ENCODE measurements at places on chromosomes 7 and 10. TPM values are rescaled to one million over a fixed set of nuclear protein-coding genes. Genes with fewer than 3 reads are reported as not detected.

DNA sequence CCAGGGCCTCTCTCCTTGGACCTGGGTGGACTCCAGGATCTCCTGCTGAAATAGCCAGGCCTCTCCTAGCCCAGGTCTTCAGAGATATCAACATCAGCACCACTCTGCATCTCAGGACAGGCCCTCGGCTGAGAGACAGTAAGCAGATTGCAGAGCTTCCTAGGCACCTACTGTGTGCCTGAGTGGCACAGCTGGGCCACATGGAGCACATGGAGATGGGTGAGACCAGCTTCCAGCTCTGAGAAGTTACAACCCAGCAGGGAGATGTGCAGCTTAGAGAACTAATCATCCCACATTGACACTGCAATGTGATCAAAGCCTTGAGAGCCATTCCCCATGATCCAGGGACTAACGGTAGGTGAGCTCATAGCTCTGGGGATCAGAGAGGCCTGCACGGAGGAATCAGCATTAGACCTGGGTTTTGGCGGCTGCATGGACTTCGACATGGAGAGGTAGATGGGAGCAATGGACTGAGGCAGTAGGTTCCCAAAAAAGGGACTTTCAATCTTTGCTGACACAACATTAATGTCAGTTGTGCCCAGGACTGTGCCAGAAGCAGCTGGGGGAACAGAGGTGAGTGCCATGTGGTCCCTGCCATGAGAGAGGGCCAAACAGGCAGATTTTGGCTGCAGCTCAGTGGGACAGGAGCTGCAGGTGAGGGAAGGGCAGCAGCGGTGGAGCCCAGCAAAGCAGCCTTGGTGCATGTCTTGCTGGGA lies 76.0 kb upstream of the LEP start:
- DNase-seq: no peak

- no peak for DNase-seq
Observed at GRCh38 chr7:85184599-85185423, 2.0 kb downstream of the SEMA3D start.

DNA sequence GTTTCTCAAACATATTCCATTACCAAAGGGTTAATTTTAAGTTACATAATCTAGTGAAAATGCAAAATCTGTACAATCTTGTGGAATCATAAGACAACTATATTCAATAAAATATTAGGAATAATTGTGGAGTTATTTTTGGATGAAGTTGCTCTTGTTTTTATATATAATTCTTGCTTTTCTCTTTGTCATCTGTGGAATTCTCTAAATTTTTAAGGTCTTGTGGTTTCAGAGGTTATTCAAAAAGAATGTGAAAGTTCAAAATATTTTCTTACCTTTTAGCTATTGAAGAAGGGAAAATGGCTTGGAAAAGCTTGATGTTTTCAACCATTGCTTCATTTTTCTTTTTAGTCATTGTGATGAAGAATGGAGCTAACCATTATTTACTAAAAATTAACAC lies 552.1 kb downstream of the TFEC start:
- DNase-seq: no peak

DNA sequence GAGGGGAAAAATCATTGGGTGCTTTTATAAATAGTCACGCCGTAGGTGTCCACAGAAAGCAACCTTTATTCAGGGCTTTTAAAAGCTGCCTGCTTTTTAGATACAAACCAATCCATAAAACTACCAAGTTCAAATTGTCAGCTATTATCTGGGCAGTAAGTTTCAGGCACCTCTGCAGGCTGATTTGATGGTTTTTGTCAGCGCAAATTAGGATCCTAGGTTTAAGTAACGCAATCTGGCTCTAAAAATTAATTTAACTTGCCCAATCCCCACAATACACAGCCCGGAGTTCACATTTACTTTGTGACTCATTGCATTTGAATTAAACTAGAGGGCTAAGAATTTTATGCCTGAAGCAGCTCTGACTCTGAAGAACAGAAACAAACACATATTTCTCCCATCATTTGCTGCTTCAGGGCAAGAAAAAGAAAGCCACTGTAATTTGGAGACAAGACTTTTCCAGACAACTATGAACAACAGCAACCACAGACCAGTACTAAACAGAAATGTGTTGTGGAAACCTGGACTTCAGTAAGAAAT lies 43.3 kb downstream of the NRP1 start:
- no peak for DNase-seq

DNA sequence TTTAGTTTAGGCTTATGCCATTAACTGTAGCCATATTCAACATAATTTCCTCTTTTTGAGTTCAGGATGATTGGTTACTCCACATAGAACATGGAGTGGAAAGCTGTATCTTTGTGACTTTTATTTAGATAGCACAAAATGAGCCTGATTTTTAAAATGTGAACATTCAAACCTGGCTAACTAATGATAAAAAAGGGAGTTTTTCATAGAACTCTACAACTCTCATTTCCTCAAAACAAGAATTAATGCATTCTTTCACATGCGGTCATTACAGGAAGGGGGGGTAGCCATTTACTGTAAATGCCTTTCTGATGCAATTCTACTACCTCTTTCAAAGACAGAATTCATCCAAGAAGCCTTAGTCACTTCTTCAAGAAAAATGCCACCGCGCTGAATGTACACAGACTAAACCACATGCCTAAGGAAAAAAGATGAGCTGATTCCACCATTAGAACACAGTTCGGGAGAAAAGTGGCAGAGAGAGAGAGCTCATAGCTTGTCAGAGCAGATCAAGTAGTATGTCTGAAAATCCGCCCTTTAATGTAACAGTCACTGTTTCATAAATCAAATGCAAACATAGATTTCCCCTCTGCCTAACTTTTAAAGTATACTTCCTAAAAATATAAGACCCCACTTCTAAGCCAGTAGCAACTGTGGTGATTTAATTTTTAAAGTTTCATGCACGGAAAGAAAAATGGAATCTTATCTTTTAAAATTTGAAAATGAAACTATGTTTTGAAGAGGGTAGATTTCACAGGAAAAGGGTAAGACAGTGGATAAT lies 226.4 kb upstream of the KLF14 start:
- peak; percentile 86 for DNase-seq

- DNase-seq: no peak
Observed at GRCh38 chr10:44178856-44179255, 206.0 kb downstream of the CXCL12 start.

DNA sequence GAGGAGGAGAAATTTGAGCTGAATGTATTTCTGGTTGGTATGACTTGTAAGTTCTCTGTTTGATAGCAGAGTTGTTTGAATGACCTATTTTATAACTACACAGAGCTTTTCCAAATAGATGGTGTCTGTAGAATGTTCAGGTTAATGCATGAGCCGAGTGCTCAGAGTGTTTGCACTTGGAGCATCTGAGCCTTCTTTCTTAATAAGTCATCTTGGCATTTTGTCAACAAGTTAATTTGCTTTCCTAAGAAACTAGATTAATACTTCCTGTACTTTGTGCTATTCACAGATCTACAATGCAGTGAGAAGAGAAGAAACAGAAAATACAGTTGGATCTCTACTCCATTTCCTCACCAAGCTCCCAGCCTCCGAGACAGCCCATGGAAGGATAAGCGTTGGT lies 138.2 kb downstream of the PLCE1 start:
- DNase-seq: no peak

DNA sequence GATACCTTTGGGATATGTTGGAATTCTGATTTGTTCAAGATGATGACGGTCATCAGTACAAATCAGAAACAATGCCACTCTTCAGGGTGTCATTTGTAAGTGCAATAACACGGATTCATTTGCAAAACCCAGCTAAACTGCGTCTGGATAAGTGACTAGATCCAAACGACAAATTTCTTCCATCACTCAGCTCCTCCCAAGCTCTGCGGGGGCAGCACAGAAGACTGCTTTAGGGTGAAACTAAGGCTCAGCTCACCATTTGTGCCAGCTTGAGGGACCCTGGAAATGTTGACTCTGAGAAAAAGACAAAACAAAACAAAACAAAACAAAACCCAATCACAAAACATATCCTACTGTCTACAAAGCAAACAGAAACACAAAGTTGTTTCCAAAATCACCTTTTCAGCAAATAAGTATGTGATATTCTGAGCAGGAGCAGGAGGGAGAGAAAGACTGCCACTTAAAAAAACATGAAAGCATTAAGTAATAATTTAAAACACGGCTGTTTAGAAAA lies 8.0 kb downstream of the EVX1 start:
- DNase-seq: no peak

GRCh38 chr7:93757426-93757825 lies 133.1 kb downstream of the TFPI2 start:
- no peak for DNase-seq

- peak; percentile 41 for DNase-seq
Observed at GRCh38 chr7:80428161-80429054, 83.5 kb downstream of the GNAT3 start.

DNA sequence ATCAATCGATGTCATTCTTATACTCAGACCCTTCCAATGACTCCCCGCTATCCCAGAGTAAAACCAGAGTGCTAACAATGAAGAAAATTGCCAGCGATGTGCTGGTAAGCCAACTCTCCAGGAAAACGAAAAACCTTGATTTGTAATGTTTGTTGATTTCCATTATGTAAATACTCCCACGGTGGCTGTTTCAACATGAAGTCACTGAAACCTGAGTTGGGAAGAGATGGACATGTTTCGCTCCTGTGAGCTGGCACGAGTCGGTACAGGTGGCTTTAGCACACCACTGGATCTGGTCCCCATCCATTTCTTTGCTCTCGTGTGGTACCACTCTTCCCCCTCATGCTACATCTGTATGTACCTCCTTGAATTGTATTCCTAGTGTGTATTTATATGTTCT lies 52.9 kb downstream of the AP3M1 start:
- no peak for DNase-seq

DNA sequence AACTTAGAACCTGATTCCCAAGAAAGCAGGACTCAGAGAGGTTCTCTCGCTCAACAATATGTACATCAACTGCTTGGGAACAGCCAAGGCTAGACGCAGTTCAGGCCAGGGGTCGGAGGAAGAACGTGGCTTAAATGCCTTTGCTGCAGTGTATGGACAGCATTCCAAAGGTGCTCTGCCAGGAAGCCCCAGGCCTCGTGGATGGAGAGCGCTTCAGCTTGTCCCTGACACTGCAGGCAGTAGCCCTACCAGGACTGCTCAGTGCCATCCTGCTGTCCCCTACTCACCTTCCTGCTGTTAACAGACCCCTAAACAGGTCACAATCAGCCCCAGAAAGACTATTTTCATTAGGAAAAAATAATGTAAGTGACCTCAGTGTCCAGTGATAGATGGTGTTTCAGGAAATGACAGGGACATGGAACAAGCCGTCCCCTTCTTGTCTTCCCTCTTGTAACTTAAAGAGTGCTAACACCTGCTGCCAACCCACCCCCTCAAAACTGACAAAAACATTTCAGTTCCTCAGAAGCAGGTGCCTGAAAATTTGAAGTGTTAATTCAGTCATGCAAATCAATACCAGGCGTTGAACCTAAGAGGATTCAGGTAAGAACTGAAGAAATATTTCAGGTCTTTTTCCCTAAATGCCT lies 16.5 kb downstream of the CREB3L2 start:
- DNase-seq: no peak

DNA sequence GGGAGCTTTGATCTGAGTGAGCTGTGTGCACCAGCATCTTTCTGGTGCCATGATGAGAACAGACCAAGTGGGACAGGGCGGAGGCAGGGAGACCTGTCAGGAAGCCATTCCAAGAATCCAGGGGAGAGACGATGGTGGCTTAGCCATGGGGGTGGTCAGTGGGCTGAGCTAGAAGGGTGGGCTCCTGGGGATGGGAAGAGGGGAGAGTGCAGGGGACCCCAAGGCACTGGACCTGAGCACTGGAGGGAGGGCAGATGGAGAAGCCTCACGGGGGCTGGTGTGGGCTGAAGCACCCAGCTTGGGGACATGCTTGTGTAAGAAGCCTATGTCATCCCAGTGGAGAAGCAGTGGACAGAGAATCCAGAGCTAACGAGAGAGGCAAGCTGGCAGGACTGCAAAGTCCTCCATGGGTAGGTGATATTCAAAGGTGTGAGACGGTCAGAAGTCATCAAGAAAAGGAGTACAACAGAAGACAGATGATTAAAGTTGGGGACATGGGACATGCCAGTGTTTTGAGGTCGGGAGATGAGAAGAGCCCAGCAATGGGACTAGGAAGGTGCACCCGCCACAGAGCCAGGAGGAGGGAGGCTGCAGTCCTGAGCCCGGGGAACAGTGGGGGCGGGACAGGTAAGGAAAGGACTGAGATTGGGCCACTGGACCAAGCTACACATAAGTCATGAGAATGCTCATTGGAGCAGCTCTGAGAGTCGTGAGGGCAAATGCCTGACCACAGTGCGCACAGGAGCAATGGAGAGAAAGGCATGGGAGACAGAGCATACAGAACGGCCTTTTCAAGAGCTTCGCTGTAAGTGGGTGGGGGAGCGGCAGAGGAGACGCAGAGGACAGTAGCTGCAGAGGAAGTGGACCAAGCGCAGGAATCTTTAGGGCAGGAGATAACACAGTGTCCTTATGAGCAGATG lies 72.0 kb downstream of the GRID1 start:
- DNase-seq: no peak

DNA sequence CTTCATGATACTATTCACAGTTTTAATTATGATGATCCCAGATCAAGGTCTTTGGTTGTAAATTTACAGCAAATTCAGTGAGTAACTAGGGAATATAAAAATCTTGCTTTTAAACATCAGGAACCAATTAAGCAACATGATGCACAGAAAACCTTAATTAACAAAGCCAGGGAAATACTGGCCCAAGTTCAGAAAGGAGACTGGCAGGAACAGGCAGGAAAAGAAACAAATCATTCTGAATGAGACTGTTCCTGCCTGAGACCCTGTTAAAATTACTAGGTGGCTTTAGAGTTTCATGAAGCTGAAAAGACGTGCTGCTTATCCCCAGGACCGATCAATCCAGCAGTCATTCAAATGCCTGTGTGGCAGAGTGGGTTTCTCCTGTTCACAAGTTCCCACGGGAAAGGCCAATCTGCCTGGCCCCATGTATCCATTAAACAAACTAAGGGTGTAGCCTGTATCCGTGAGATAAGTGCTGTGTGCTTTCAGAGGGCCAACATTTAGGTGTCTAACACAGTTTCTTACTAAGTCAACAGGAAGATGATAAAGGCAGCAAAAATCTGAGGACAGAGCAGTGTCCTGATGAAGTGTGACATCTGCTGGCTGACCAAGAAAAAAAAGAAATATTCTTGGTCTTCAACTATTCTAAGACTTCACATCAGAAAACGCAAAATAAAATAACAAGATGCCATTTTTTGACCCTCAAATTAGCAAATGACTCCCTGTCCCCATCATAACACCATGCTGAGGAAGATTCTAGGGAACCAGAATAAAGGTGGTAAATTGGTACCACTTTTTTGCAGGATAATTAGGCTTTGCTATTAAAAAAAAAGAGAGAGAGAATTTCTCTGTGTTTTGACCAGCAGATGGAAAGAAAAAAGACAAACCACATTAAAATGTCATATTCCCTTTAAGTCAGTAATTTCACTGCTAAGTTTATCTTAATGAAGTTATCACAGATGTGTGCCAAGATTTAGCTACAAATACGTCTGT lies 34.2 kb downstream of the PUS7 start:
- no peak for DNase-seq

The ASIC3 gene
- 6.2 TPM for total RNA-seq
